Right lobe of liver (tissue), 6 donors: ENCODE measurements at places on chromosomes 7 and 10.

DNA sequence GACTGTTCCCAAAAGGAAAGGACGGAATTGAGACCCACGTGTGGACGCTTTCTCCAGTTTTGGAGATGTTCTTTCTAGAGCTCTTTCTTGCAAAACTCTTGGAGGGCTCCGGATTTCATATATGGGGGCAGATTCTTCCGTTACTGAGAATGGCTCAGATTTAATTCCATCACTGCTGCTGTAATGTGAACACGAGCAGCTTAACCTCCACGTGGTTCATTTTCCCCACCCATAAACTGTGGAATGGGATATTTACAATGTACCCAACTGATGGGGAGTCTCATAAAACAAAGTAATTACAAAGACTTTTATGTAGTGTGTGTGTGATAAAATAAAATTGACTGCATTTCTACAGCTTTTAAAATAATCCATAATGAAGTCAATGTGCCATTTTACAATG lies 15.1 kb upstream of the MSRB2 start:
- H3K4me1 ChIP-seq, result no peaks in the 10 kb centered on the region
- H3K4me3 ChIP-seq, result no peak overlapping the region
- no peaks in the 10 kb centered on the region for H3K36me3 ChIP-seq
- no peak for DNase-seq
- peaks cover 3% of the 10 kb centered on the region for H3K27me3 ChIP-seq

DNA sequence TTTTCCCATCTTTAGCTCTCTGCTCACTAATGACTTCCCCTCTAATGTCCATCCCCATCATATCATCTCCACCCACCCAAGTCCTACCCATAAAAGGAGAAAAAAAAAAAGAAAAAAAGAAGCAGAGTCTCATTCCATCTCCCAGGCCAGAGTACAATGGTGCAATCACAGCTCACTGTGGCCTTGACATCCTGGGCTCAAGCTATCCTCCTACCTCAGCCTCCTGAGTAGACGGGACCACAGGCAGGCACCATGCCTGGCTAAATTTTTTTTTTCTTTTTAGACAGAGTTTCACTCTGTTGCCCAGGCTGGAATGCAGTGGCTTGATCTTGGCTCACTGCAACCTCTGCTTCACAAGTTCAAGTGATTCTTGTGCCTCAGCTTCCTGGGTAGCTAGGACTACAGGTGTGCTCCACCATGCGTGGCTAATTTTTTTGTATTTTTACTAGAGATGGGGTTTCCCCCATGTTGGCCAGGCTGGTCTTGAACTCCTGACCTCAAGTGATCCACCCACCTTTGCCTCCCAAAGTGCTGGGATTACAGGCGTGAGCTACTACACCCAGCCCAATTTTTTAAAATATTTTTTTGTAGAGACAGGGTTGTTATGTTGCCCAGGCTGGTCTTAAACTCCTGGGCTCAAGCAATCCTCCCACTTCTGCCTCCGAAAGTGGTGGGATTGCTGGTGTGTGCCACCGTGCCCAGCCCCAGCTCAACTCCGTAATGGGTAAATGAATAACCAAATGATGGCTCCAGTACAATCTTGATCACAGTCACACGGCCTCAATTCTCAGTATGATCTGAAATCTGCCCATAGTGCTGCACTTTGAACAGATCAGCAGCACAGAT lies 24.6 kb upstream of the SGMS1 start:
- H3K27ac ChIP-seq, result peak overlapping the region; percentile 65
- H3K27me3 ChIP-seq, result no peaks in the 10 kb centered on the region
- DNase-seq, result no peak
- no peaks in the 10 kb centered on the region for H3K36me3 ChIP-seq
- peak overlapping the region; percentile 28 for H3K4me3 ChIP-seq

- H3K36me3 ChIP-seq, result no peaks in the 10 kb centered on the region
- no peaks in the 10 kb centered on the region for H3K4me1 ChIP-seq
- no peak overlapping the region for H3K4me3 ChIP-seq
- H3K27ac ChIP-seq, result no peak overlapping the region
- DNase-seq, result no peak
These were observed 18.3 kb upstream of the RHEB start for GRCh38 chr7:151537818-151538561.

DNA sequence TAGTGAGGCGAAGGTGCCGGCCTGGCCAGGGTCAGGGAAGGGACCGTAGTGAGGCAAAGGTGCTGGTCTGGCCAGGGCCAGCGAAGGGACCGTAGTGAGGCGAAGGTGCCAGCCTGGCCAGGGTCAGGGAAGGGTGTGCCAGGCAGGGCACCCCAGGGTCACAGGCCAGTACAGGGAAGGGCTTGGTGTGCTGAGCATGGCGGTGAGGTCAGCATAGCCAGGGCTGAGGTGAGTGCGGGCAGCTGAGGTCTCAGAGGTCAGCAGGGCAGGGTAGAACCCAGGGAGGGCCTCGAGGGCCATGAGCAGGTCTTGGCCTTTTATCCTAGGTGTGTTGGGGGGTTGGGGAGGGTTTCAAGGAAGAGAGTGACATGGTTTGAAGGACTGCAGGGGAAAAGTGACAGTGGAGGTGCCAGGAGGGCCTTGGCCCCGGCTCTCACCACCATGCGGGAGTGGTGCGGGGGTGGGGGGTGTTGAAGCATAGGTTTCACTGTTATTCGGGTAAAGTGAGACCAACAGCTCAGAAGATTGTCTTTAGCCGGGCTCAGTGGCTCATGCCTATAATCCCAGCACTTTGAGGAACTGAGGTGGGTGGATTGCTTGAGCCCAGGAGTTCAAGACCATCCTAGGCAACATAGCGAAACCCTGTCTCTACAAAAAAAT lies 93.3 kb downstream of the CHST15 start:
- no peak overlapping the region for H3K27ac ChIP-seq
- H3K27me3 ChIP-seq, result no peaks in the 10 kb centered on the region
- no peak overlapping the region for H3K4me3 ChIP-seq
- peak; percentile 47 for DNase-seq
- H3K36me3 ChIP-seq, result no peaks in the 10 kb centered on the region

DNA sequence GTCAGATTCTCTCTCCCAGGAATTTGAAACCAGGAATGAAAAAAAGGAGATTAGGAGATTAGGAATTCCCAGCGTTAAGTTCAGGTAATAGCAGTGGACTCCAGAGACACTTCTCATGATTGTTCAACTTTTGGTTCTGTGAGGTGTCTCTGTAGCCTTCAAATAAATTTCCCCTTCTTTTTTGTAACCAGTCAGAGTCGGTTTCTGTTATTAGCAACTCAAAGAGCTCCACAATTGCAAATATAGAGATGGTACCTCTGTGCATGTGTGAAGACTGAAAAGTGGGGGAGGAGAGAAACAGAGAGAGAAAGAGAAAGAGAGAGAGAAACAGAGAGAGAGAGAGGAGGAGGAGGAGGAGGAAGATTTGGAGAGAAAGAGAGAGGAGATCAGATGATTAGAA lies 112.8 kb upstream of the STEAP1B start:
- DNase-seq, result no peak
- H3K36me3 ChIP-seq, result no peaks in the 10 kb centered on the region
- no peak overlapping the region for H3K27ac ChIP-seq
- no peaks in the 10 kb centered on the region for H3K4me1 ChIP-seq

GRCh38 chr7:98805956-98806838 lies 63.6 kb downstream of the TMEM130 start:
- DNase-seq, result no peak
- no peaks in the 10 kb centered on the region for H3K36me3 ChIP-seq
- H3K27me3 ChIP-seq, result no peaks in the 10 kb centered on the region
- H3K4me1 ChIP-seq, result no peaks in the 10 kb centered on the region
